ENCODE measurements at places on chromosomes 5 and 9. TPM values are rescaled to one million over a fixed set of nuclear protein-coding genes. Genes with fewer than 3 reads are reported as not detected.

Gene PCDHA1
- total RNA-seq = not detected

Gene FOXD4L6
- total RNA-seq = 0.37 TPM

Gene PCDHA9
- total RNA-seq = under 0.01 TPM

Gene MFAP3
- total RNA-seq = 48.9 TPM

Gene GPR150
- 0.20 TPM for total RNA-seq

Gene CNTLN
- total RNA-seq = 17.4 TPM

Gene TMEM171
- total RNA-seq = 4.4 TPM

Gene OR1J2
- 0.20 TPM for total RNA-seq
